ENCODE measurements at places on chromosomes 4 and X. TPM values are rescaled to one million over a fixed set of nuclear protein-coding genes. Genes with fewer than 3 reads are reported as not detected.

Gene ATP1B4
- total RNA-seq, result not detected

Gene KLB
- 22.0 TPM for total RNA-seq

Gene G3BP2
- total RNA-seq, result 52.2 TPM

Gene DOK7
- 0.83 TPM for total RNA-seq

Gene FHDC1
- total RNA-seq, result 0.28 TPM
